ENCODE measurements at places on chromosomes 1 and 21.
A peak's percentile ranks its signal among the peaks of the same experiment; 100 is the strongest.

DNA sequence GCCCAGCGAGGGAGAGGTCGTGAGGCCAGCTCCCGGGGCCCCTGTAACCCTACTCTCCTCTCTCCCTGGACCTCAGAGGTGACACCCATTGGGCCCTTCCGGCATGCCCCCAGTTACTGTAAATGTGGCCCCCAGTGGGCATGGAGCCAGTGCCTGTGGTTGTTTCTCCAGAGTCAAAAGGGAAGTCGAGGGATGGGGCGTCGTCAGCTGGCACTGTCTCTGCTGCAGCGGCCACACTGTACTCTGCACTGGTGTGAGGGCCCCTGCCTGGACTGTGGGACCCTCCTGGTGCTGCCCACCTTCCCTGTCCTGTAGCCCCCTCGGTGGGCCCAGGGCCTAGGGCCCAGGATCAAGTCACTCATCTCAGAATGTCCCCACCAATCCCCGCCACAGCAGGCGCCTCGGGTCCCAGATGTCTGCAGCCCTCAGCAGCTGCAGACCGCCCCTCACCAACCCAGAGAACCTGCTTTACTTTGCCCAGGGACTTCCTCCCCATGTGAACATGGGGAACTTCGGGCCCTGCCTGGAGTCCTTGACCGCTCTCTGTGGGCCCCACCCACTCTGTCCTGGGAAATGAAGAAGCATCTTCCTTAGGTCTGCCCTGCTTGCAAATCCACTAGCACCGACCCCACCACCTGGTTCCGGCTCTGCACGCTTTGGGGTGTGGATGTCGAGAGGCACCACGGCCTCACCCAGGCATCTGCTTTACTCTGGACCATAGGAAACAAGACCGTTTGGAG lies 23.7 kb upstream of the TNFRSF1B start:
- DNase-seq, result no peak

GRCh38 chr1:165873481-165873880 lies 46.1 kb downstream of the UCK2 start:
- DNase-seq, result no peak

DNA sequence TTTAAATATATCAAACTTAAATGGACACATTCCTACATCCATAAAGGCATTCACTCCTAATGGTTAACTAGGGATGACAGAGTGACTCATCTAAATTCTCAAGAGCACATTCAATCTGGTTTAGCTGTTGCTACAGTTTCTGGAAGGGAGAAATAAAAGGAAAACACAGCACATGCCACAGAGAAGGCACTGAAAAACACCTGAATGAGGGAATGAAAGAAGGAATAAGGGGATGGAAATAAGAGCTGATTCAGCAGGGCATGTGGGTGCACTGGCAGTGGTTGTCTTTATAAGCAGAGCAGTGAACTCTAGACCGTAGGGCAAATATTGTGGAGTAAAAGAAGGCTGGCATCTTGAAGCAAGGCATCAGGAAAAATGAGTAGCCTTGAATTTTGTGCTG lies 79.3 kb downstream of the LHX4 start:
- DNase-seq, result no peak

DNA sequence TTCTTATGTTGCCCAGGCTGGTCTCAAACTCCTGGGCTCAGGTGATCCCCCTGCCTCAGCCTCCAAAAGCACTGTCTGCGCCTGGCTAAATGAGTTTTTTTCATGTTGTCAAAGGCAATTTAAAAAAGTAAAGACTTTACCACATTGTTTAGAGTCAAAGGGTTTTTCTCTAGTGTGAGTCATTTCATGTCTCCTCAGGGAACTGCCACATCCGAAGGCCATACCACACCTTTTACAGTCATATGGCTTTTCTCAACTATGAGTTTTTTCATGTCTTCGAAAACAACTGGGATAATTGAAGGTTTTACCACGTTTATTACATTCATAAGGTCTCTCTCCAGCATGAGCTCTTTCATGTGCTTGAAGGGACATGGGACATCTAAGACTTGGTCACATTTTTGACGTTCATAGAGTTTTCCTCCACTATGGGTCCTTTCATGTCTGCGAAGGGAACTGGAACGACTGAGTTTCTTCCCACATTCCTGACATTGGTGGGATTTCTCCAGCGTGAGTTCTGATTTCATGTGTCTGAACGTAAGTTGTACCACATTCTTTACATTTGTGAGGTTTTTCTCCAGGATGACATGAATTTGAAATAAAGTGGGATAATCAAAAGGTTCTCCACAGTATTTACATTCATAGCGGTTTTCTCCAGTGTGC lies 65.6 kb downstream of the UCHL5 start:
- DNase-seq, result no peak

GRCh38 chr1:178940068-178940765 lies 69.3 kb upstream of the ANGPTL1 start:
- no peak for DNase-seq

DNA sequence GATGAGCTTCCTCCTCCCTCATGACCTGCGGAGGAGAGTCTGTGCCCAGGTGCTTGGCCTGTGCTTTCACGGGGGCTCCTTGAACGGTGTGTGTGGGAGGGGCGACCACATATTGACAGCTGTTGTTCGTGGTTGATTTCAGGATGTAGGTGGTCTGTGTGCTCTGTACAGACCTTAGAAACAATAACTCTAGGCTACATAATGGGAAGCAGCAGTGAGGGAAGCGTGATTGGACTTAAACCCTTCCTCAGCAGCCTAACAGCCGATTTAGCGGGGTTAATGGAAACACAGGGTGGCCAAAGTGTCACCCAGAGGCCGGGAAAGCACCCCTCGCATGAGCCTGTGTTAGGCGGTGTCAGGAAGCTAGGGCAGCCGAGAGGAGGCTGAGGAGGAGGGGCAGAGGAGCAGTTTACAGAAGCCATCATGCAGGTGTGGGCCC lies 56.0 kb downstream of the TBCE start:
- no peak for DNase-seq

GRCh38 chr1:119291611-119292206 lies 76.9 kb upstream of the HAO2 start:
- no peak for DNase-seq

DNA sequence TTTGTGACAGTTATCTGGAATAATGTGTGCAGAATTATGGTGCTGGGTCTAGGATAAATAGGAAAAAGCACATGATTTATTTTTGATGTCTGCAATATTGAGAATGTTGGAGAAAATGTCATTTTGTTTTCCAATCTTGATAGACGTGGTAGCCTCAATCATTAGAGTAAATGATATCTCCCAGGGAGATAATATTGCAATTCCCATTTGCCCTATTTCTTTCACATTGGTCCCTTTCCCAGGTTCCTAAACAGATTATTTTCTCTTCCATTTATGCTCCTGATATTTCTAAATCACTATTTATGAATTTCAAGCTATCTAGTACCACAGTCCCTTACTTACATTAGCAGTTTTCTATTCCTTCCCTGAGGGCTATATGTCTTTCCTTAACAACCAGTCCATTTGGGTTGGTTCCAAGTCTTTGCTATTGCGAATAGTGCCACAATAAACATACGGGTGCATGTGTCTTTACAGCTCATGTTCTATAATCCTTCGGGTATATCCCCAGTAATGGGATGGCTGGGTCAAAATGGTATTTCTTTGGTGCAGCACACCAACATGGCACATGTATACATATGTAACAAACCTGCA lies 447.3 kb downstream of the PLA2G4A start:
- no peak for DNase-seq

DNA sequence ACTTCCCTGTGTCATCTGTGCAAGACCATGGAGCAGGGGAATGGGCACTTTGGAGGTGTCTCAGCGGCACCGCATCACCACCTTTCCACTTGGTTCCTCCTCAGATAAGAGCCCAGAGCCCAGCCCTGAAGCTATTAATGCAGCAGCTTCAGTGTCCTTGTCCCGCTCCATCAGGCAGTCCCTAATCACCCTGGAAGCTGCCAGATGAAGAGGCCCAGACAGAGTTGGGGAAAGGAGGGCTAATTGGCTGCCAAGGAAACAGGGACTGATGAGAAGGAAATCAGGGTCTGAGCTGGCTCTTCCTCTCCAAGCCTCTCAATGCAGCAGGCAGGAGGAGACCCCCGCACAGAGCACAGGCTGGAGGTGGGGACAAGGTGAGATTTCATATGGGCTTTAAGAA lies 83.1 kb upstream of the KLHDC7A start:
- DNase-seq, result no peak

- DNase-seq, result peak; percentile 98
These were observed 564 bp upstream of the HMGN1 start for GRCh38 chr21:39349211-39350093.

- DNase-seq, result no peak
These were observed 69.8 kb downstream of the TBX15 start for GRCh38 chr1:118918230-118918939.

- no peak for DNase-seq
These were observed 434.3 kb downstream of the PTPRC start for GRCh38 chr1:199073166-199073565.

- DNase-seq, result no peak
These were observed 67.2 kb downstream of the ZBTB18 start for GRCh38 chr1:244118109-244118761.

DNA sequence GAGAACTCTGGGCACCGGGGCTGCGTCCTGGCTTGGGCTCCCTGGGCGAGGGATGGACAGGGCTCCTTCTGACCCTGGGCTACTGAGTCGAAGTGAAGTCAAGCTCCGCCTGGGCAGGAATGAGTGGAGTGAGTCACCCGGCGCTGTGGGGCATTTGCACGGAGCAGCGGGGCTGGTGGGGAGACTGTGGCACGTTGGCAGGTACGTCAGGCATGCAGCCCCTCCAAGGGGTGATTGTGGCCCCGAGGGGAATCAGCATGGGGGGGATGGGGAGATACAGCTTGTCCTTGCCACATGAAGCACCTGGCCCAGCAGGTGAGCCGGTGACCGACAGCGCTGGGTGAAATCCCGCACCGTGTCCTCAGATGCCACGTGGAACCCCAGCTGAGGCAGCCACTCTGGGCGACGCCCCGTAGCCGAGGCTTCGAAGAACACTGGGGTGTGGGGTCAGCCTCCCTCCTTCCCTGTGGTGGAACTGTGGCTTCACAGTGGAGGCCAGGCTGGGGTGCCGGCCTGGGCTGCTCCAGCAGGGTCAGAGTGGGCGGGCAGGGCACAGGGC lies 62.3 kb downstream of the COL18A1 start:
- no peak for DNase-seq

DNA sequence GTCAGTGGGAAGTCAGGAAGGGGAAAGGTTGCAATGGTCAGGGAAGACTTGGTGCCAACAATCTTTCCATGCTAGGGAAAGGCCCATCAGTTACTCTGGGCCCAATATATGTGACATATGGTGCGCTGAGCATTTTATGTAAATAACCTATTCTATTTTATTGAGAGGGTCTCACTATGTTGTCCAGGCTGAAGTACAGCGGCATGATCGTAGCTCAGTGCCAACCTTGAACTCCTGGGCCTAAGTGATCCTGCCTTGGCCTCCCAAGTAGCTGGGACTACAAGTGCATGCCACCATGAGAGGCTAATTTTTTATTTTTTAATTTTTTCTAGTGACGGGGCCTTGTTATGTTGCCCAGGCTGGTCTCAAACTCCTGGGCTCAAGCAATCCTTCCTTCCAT lies 6.8 kb downstream of the UQCRH start:
- DNase-seq, result no peak

DNA sequence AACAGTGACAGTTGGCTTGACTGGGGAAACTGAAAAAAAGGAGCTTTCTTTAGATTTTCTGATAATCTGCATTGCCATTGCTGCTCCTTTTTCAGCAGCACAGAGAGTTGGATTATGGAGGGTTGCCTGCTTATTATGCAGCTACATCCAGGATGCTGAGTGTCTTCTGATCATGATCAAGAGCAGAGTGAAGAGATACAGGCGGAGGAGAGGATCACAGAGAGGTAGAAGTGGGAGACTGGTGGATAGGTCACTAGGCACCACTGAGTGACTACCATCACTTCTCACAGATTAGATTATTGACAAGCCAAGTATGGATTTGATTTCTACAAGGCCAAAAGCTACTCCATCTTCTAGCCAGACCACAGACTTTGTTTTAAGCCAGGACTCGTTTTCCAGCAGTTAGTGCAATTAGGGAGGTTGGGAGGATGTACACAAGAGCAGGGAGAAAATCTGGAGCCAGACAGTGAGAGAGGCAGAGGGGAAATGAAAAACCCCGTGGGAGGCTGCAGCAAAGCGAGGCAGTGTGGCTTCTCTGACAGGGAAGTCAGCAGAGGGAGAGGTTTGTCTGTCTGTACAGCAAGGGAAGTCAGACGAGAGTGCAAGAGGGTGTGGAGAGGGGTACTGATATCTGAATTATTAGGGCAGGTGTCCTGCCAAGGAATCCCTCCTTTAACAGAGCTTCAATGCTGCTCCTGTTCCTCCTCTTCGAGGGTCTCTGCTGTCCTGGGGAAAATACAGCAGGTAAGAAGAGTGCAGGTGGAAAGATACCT lies at the start of gene CD1E:
CD1E (plus strand) TSS at position 592 of the 773 bp plus-strand sequence; CDS start at position 687, 95 bp downstream.
- no peak for DNase-seq

GRCh38 chr1:112322018-112322417 lies 74.0 kb upstream of the CTTNBP2NL start:
- DNase-seq, result no peak

DNA sequence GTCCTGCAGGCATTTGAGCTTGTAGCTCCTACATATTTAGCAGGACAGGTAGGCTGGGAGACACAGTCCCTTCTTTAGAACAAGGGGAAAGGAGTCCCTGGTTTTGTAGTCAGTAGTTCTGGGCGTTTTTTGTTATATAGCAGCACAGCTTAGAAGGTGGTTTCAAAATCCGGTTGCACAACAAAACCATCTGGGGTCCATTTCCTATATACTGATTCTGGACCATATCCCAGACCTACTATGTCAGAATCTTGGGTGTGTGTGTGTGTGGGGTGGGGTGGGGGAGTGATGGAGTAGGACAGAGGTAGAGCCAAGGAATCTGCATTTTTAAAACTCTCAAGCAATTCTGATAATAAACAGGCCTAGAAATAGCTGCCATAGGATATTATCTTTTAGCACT lies 21.6 kb downstream of the METTL13 start:
- DNase-seq, result no peak

- peak; percentile 52 for DNase-seq
These were observed 9.8 kb upstream of the HPCAL4 start for GRCh38 chr1:39701049-39701439.

DNA sequence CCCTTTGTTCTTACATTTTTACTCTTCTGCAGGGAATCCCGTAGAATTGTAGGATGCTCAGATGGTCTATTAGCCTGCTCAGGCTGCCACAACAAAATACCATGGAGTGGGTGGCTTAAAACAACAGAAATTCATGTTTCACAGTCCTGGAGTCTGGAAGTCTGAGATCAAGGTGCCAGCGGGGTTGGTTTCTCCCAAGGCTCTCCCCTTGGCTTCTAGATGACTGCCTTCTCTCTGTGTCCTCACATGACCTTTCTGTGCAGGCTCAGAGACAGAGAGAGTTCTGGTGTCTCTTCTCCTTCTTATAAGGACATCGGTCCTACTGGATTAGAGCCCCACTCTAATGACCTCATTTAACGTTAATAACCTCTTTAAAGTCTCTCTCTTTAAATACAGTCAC lies 41.7 kb downstream of the HUNK start:
- no peak for DNase-seq
